Fibroblast of villous mesenchyme (primary cell): ENCODE measurements at places on chromosomes 12 and 14.

DNA sequence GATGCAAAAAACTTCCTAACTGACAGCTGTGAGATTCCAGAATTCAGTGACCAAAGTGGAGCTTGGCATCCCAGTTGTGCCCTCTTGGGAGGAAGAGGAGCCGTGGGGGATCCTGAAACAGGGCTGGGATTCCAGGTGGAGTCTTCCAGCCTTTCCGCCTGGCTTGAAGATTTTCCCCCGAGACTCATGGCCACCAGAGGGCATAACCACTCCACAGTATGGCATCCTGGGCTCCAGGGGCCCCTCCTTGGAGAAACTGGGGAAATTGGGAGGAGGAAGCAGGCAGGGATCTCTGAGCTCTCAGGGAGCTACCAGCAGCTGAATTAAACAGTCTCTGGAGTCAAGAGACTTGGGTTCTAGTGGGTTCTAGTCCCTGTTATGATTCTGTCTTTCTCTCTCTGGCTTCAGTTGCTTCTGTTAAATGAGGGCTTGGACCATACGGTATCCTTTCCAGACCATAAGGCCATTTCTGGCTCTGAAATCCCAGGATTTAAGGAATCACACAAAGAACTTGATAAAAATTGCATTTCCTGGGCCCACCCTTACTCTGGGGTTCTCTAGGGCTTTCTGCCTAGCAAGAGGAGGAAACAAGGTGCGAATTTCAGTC is 2.6 kb upstream of the TAMALIN start:
- peak; percentile 65 for DNase-seq

- peak; percentile 81 for DNase-seq
These were observed 11.9 kb downstream of the NT5DC3 start for GRCh38 chr12:103829092-103829491.

DNA sequence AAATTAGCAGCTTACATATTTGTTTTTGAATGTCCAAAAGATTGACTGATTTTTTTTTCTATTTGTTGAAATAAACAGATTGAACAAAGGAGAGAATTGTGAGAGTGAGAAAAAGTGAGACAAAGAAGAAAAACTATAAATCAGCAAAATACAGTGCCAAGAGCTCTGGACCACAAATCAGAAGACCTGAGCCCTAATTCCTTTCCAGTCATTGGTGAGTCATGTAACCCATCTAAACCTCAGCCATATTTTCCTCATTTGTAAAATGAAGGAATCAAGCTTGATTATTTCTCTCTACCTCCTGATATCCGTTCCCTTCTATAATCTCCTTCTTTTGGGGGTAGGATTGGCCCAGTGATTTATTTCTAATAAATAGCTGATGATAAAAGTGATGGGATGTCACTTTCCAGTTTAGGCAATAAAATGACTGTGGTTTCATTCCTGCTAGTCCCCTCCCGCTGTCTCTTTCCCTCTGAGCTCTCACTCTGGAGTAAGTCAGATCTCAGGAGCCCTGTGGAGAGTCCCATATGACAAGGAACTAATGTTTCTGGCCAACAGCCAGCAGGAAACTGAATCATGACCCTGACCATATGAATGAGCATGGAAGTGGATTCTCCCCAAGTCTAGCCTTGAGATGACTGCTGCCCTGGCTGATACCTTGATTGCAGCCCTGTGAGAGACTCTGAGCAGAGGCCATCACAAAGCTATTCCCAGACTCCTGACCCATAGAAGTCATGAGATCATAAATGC is 218.9 kb downstream of the ACSS3 start:
- DNase-seq, result no peak

GRCh38 chr12:108770269-108770829 is 39.0 kb upstream of the CORO1C start:
- DNase-seq, result no peak

GRCh38 chr12:5081016-5081415 is 37.3 kb downstream of the KCNA5 start:
- no peak for DNase-seq

- DNase-seq, result peak; percentile 68
These were observed 1.1 kb downstream of the SYNE2 start for GRCh38 chr14:63853831-63854293.

DNA sequence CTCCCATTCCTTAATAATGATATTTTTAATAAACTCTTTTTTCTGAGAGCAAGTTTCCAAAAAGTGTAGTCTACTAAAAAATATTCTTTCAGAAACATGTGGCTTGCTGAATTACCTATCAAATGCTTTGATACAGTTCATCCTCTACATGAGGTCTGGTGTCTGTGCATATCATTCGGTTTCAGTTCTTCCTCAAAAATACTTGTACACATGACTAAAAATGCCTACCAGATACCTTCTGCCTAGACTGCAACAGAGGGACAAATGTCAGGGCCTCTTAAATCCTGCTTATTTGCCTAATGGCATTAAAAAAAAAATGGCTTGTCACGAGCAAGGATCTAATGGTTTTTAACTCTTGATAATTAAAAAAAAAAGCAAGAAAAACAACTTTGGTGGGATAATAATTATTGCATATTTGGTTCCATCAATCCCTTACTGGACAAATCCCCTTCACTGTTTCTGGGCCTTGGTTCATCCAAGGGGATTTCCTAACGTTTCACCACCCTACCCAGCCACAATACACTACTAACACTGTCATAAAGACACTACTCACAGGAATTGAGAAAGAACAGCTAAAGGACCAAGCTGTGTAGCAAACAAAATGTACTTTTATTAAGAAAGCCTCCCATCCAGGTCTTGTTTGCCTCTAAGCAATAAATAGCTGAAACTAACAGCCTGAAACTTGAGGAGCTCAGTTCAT is 45.7 kb downstream of the PARP11 start:
- no peak for DNase-seq

DNA sequence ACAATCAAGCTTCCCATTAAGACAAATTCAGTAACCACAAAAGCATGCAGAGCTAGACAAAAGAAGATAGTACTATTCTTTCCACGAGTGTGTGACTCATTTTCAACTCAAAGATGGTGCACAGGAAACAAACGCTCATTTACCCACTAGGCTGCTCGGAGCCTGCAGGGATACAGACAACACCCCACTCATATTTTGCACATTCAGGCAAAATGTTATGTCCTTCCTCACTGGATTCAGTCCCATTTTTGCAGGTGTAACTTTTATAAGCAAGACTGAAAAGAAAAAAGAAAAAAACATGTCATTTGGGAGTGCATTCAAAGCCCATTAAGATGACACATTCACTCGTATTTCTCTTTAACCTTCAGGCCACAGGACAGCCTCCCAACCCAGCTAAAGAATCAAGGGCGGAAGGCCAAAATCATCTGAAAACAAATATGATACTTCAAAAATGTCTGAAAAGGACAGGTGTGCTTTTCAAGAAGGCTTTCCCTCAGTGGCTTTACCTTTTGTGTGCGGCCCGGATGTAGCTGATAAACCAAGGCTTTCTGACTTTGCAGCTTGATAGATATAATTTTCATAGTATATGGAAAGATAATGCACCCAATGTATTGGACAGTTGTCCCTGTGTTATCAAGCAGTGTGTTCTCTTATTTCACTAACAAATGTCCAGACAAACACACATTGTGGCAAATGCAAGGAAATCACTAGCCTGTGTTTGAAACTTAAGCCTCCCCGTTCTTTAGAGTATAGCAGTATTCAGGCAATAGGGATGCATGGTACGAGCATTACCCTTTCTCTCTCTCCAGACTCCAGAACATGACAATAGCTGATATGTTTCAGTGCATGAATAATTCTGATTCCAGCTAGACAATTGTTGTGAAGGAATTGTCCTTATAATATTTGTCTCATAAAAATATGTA is 147.8 kb upstream of the KRR1 start:
- peak; percentile 69 for DNase-seq
